Stimulated activated CD8-positive, alpha-beta memory T cell treated with anti-CD3 and anti-CD28 coated beads, Interleukin-15, amount 100 ng/mL, for 24 hours (primary cell): ENCODE measurements at places on chromosomes 5 and 9.

- no peak for DNase-seq
Observed at GRCh38 chr5:124605541-124605940, 140.9 kb downstream of the ZNF608 start.

GRCh38 chr5:158614951-158615350, 484.8 kb downstream of the EBF1 start:
- no peak for DNase-seq

GRCh38 chr9:68728731-68729130, 23.7 kb downstream of the PIP5K1B start:
- DNase-seq: no peak

DNA sequence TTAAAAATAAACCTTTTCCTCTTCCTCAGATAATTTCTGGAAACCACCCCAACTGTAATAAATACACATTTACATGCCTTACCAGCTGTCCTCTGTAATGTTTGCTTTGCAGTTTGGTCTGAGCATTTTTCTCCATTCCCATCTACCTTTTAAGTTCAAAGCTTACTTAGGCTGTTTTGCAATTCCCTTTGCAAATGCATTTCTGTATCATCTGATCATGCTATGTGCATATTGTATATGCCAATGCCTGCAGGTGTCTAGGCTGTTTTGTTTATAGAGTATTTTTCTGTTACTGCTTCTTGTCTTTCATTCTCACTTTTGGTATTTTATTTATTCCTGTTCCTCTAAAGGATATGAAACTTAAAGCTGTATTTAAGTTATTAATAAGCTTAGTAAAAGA, 86.3 kb downstream of the SLC44A1 start:
- DNase-seq: no peak
